ENCODE measurements at places on chromosomes 12 and 14. TPM values are rescaled to one million over a fixed set of nuclear protein-coding genes. Genes with fewer than 3 reads are reported as not detected.

GRCh38 chr12:124592481-124593160 is 25.2 kb upstream of the NCOR2 start:
- no peaks in the 10 kb centered on the region for H3K27me3 ChIP-seq
- H3K4me3 ChIP-seq, result no peak overlapping the region
- no peaks in the 10 kb centered on the region for H3K36me3 ChIP-seq
- DNase-seq, result no peak
- H3K27ac ChIP-seq, result peak overlapping the region; percentile 27

GRCh38 chr12:65093606-65094005 is 27.5 kb downstream of the WIF1 start:
- no peak overlapping the region for H3K27ac ChIP-seq
- H3K4me3 ChIP-seq, result no peak overlapping the region
- DNase-seq, result no peak
- no peaks in the 10 kb centered on the region for H3K4me1 ChIP-seq
- H3K36me3 ChIP-seq, result no peaks in the 10 kb centered on the region

GRCh38 chr12:16246264-16246663 is 31.2 kb downstream of the SLC15A5 start:
- H3K4me1 ChIP-seq, result no peaks in the 10 kb centered on the region
- no peak for DNase-seq
- H3K27me3 ChIP-seq, result no peaks in the 10 kb centered on the region
- H3K36me3 ChIP-seq, result no peaks in the 10 kb centered on the region
- no peak overlapping the region for H3K27ac ChIP-seq

DNA sequence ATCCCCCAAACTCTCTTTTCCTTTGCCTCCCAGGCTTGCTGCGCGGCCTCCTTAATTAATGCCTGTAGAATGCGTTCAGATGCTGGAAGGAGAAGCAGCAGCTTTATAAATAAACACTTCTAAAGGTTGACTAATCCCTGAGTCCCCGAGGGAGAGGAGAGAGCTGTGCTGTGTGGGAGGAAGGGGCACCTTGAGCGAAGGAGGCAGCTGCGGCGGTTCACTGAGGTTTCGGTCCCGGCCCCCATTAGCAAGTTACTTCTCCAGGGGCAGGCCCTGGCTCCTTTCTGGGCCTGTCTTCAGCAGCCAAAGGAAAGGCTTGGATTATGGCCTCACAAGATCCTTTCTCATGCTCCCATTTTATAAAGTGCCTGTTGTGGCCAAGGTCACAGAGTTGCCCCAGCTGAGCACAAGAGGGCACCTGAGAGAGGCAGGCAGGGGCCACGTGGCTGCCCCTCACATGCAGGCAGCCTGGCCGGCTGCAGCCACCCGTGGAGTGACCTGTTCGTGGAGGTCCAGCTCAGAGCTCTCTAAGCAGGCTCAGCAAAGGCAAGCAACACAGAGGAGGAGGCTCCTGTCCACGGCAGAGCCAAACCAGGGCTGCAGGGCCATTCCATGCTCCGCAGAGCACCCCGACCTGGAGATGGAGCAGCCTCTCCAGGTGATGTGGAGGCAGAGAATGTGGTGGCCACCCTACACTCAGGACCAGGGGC is 15.0 kb upstream of the CACNA2D4 start:
- H3K4me1 ChIP-seq, result peaks cover 59% of the 10 kb centered on the region
- peaks cover 8% of the 10 kb centered on the region for H3K36me3 ChIP-seq
- DNase-seq, result peak; percentile 8

DNA sequence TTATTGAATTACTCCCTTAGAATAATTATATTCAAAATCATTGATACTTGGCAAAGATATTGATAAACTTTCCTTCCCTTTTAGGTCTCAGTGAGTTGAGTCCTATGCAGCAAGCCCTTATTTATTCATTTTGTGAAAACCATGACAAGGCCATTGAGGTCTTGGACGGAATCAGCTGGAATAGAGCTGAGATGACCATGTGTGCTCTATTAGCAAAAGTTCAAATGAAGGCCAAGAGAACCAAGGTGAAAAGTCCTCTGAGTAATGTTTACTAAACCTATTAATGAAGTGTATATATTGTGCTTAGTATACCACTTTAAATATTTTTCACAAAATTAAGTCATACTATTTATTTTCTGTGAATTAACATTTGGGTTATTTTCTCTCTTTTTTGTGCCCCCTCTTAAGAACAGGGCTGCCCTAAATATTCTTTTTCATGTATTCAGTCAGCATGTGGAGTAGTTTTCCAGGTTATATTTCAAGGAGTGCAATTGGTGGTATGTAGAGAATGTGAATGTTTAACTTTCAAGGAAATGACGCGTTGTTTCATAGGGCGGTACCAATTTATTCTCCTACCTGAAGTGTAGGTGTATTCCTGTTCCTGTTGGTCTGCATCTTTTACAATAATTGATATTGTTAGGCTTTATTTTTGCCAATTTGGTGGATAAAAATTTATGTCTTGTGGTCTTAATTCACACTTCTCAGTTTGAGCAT is 201.4 kb downstream of the TTC6 start:
- no peaks in the 10 kb centered on the region for H3K27me3 ChIP-seq
- no peak overlapping the region for H3K4me3 ChIP-seq
- no peaks in the 10 kb centered on the region for H3K36me3 ChIP-seq
- no peak overlapping the region for H3K27ac ChIP-seq

- H3K27ac ChIP-seq, result no peak overlapping the region
- DNase-seq, result no peak
- H3K4me1 ChIP-seq, result no peaks in the 10 kb centered on the region
- no peaks in the 10 kb centered on the region for H3K27me3 ChIP-seq
Measured at GRCh38 chr12:105945880-105946279, 192.9 kb downstream of the NUAK1 start.

DNA sequence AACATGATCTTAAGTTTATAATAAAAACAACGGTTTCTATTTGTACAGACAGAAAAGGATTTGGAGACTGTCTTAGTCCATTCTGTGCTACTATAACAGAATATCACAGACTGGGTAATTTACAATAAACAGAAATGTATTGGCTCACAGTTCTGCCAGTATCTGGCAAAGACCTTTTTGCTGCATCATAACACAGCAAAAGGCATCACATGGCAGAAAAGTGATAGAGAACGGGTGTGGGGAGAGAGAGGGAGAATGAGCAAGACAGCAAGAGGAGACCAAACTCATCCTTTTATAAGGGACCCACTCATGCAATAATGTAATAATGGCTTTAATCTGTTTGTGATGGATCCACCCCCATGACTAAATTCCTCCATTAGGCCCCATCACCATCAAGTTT is 17.0 kb upstream of the NUDT4 start:
- no peak for DNase-seq
- no peak overlapping the region for H3K4me3 ChIP-seq
- H3K4me1 ChIP-seq, result no peaks in the 10 kb centered on the region
- no peak overlapping the region for H3K27ac ChIP-seq

DNA sequence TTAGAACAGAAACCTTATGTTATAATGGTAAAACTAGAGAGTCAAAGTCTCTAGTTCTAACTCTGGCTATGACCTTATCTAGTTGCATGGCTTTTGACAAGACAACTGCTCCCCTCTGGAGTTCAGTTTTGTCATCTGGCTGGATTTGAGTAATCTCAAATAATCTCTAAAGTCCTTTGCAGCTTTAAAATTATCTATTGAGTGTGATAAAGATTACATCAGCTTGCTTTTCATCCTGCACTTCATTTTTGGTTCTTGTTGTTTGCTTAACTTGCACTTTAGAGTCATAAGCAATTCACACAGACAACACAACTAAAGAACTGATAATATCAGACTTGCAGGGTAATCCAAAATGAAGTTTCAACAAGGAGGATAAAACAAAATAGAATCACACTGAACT is 2.3 kb downstream of the AKAP5 start:
- H3K4me1 ChIP-seq, result peaks cover 21% of the 10 kb centered on the region
- no peak for DNase-seq
- no peak overlapping the region for H3K27ac ChIP-seq

- no peaks in the 10 kb centered on the region for H3K36me3 ChIP-seq
- no peak for DNase-seq
- no peak overlapping the region for H3K4me3 ChIP-seq
- no peaks in the 10 kb centered on the region for H3K27me3 ChIP-seq
Measured at GRCh38 chr12:78095623-78096022, 264.9 kb downstream of the NAV3 start.

GRCh38 chr14:87067061-87067460 is 925.9 kb downstream of the GALC start:
- H3K36me3 ChIP-seq, result no peaks in the 10 kb centered on the region
- H3K27me3 ChIP-seq, result no peaks in the 10 kb centered on the region
- no peak overlapping the region for H3K27ac ChIP-seq
- no peak overlapping the region for H3K4me3 ChIP-seq

DNA sequence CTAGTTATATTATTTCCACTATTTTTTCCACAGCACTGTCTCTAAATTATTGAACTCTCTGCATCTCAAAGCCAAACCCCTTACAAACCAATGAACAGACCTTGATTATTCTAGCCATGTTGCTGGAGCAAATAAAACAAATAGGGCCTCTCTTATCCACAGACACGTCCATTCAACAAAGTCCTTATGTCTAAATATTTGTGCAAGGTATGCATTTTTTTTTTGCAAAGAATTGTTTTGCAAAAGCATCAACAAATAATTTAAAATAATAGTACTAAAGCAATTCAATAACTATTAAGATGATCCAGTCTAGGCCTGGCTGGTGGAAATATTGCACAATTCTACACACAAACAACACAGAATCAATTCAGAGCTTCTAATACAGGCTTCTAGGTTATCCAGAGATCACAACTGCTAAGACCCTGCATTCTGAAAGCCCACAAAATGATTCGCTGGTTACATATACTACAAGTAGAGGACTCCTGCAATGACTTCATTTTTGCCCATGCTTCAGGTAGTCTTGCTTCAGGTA is 221.0 kb downstream of the SLC25A21 start:
- H3K36me3 ChIP-seq, result no peaks in the 10 kb centered on the region
- no peaks in the 10 kb centered on the region for H3K27me3 ChIP-seq
- no peak overlapping the region for H3K27ac ChIP-seq
- H3K4me1 ChIP-seq, result no peaks in the 10 kb centered on the region
- no peak overlapping the region for H3K4me3 ChIP-seq
- no peak for DNase-seq

- no peak overlapping the region for H3K4me3 ChIP-seq
- no peak for DNase-seq
- no peaks in the 10 kb centered on the region for H3K4me1 ChIP-seq
- H3K36me3 ChIP-seq, result no peaks in the 10 kb centered on the region
Measured at GRCh38 chr12:18424857-18425256, 163.5 kb downstream of the PIK3C2G start.

GRCh38 chr12:124780336-124780735 is 83.3 kb downstream of the SCARB1 start:
- no peak overlapping the region for H3K27ac ChIP-seq
- no peaks in the 10 kb centered on the region for H3K36me3 ChIP-seq

The PTPN6 gene
- 40.6 TPM for polyA plus RNA-seq

The ASIC1 gene
- polyA plus RNA-seq, result 2.6 TPM

The LIN7A gene
- 2.1 TPM for polyA plus RNA-seq

The DENR gene
- polyA plus RNA-seq, result 23.6 TPM

The CCDC196 gene
- polyA plus RNA-seq, result not detected

The GRIN2B gene
- polyA plus RNA-seq, result not detected

The KRT78 gene
- polyA plus RNA-seq, result 98.0 TPM

The KLRF1 gene
- 0.78 TPM for polyA plus RNA-seq

The TAS2R19 gene
- polyA plus RNA-seq, result 0.30 TPM

The NKX2-8 gene
- polyA plus RNA-seq, result not detected

The BCDIN3D gene
- 1.8 TPM for polyA plus RNA-seq

The TMEM233 gene
- polyA plus RNA-seq, result 0.92 TPM

Measured in stomach (tissue), 19 donors.